ENCODE measurements at places on chromosomes 1 and 21.
A peak's percentile ranks its signal among the peaks of the same experiment; 100 is the strongest.

- no peak for DNase-seq
Observed at GRCh38 chr1:215792446-215792845, 225.3 kb downstream of the KCTD3 start.

GRCh38 chr1:170808216-170808885, 127.0 kb upstream of the MROH9 start:
- DNase-seq = no peak

DNA sequence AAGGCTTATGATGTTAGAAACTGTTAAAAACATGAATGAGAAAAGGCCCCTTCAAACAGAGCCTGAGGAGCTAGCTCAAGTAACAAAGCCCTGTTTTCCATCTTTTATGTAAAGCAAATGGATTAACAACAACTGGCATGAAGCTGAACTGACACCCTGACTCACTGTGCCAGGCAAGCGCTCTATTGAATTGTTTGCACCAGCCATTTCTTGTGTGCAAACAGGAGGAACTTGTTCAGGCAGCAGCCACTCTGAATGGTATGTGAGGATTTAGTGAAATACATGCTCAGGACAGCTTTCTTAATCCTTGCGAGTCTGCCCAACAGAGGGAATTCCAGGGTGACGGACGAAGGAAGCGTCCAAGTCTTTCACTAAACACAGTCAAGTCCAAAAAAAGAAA, 291.1 kb upstream of the ADGRL2 start:
- DNase-seq = no peak

DNA sequence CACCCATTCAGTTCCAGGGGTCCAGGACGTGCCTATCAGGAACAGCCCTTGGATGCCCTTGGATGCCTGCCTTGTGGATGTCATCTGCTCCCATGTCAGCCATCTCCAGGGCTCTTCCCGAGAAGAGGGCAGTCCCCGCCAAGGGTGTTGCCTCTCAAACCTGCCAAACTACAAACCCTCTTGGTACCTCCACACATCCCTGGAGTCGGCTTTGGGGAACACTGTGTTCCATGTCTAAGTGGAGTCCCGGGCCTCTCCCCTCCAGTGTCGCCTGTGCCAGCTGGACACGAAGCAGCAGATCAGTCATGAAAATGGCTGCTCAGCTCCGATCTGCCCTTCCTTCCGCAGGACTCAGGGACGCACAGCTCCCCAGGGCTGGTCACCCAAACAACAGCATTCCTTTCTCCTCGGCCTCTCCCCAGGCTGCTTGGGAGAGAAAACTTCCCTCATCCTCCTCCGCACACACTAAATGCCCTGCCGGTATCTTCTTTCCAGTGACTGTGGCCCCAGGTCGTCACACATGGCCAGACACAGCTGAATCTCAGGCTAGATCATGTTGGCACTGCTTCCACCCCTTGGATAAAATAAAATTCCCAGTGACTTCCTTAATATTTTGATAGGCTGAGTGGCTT, 53.4 kb downstream of the GALNT2 start:
- peak; percentile 76 for DNase-seq

DNA sequence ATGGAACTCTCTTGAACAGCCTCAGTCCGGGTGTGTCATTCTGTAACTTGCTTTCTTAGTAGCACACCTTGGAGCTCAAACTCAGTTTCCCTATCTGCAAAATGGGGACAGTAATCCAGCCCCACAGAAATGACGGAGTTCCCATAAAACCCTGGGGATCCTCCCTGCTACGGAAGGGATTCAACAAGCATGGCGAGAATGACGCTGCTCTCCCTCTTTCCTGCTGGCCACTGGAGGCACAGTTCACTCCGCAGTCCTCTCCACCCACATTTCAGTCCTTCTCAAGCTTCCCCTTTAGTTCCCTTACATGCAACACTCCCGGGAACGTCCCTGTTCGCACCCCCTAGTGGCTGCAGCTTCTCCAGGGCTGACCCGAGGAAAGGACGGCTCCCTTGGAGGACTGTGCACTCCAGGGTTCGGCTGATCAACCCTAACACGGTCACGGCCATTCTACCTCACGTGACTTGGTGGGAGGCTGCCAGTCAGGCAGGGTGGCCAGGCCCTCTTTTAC, 20.6 kb downstream of the RUNX3 start:
- peak; percentile 73 for DNase-seq

DNA sequence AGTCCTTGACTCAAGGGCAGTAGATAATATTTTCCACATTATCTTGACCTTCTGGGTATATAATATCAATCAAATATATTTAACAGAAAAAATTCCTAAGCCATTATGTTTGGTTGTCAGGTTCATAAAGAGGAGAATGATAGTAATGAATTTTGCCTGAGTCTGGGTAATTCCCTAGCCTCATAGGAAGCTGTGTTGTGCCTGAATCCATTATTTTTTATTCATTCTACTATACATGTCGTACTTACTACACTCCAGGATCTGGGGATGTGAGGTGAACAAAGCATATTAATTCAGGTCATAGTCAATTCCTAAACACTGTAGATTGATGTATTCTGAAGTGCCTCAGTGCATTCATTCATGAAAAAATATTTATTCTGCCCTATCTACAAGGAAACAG, 204.2 kb downstream of the PTGER3 start:
- no peak for DNase-seq

DNA sequence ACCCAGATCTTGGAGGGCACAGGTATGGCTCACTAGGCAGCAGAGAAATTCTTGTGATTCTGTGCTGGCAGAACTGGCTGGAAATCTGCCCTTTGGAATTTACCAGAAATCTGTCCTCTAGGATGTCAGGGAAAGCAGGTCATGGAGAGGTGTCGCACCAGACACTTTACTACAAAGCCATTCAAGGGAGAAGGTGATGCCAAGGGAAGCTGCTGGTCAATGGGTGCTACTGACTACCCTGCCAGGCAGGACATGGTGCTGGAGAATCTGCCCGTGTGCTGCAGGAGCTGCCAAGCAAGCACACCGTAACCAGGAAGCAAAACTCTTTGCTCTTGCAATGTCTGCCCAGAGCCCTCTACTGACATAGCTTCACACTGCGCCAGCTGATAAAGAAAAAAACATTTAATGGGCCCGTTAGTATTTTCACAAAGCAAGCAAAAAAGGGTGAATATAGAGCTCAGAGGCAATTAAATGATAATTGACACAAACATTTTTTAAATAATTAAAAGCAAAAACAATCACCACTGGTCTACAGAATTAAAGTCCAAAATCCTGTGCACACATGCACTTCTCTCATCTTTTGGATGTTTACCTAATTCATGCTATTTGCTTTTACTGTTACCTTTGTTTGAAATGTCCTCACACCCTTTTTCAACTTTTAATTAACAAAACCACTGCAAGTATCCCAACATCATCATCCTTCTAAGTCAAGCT, 7.2 kb upstream of the FBXO28 start:
- DNase-seq = no peak

DNA sequence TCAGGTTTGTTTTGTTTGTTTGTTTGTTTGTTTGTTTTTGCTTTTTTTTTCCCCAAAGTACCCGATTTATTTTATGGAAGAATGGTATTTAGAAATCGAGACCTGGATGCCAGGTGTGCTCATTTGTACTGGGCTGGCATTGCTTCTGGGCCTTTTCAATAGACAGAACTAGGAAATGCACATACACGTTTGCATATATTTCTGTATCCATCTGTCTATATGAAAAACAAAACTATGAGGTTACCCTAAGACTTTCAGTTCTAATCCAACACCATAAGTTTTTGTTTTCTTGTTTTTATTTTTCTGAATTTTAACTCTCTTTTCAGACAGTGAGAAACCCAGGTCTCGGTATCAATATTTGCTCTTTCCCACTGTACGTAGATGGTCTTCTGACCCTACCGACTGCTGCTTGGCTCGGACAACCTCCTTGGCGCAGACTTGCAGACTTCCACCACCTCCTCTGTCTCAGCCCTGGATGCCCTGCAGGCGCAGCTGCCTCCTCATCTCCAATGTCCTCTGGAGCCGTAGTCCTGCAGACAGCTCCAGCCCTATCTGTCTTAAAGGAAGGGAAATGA, 171.7 kb downstream of the NEK7 start:
- no peak for DNase-seq

- no peak for DNase-seq
Observed at GRCh38 chr1:183002797-183003196, 20.4 kb upstream of the LAMC1 start.

GRCh38 chr1:17544776-17545350, 5.4 kb downstream of the ARHGEF10L start:
- no peak for DNase-seq

DNA sequence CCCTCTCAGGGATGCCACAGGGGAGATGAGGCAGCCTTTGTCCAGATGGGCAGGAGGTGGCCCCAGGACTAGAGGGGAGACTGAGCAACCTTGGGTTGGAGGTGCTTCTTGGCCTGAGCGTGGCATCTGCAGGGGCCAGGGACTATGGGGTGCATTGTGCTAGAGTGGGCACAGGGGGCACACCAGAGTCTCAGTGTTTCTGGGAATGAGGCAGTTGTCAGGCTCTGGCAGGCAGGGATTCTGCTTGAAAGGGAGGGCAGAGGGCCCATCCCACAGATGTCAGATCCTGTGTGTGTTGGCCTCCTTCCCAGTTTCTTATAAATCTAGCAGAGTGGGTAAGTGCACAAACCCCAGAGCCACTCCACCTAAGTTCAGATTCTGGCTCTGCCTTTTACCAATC, 13.7 kb downstream of the LGR6 start:
- DNase-seq = no peak

- no peak for DNase-seq
Observed at GRCh38 chr1:87428367-87428766, 99.7 kb downstream of the LMO4 start.

- peak; percentile 53 for DNase-seq
Observed at GRCh38 chr1:114081437-114082303, 72.0 kb downstream of the SYT6 start.

DNA sequence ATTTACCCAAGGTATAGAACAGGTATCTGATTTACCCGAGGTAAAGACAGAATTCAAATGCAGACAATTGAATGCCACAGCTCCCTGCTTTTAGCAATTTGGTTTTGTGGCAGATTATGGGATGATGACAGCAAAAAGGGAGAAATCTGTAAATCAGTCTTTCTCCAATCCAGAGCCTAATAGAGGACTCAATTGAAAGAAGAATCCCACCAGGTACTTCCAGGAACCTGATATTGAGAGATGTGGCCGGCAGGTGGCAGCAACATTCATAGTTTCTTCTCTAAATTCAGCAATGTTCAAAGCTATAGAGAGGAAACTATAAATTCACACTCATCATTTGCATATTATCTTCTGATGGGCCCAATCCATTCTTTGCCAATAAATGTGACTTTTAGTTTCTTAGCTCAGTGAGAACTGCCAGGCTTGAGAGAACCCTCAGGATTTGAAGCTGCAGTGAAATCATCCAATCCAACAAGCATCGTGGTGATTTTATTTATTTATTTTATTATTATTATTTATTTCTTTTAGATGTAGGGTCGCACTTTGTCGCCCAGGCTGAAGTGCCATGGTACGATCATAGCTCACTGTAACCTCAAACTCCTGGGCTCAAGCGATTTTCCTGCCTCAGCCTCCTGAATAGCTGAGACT, 9.8 kb upstream of the PHACTR4 start:
- DNase-seq = peak; percentile 81

GRCh38 chr1:45400049-45400448, 59.8 kb upstream of the MUTYH start:
- DNase-seq = no peak

- no peak for DNase-seq
Observed at GRCh38 chr1:165894591-165894990, 67.2 kb downstream of the UCK2 start.

- DNase-seq = no peak
Observed at GRCh38 chr1:159860456-159860855, 2.0 kb downstream of the VSIG8 start.

GRCh38 chr1:31105646-31106045, 40.1 kb upstream of the PUM1 start:
- no peak for DNase-seq

GRCh38 chr1:225559326-225559725, 93.6 kb downstream of the ENAH start:
- no peak for DNase-seq

- DNase-seq = no peak
Observed at GRCh38 chr1:167077128-167077867, 12.9 kb downstream of the GPA33 start.

- DNase-seq = no peak
Observed at GRCh38 chr1:61353797-61354406, 271.5 kb downstream of the NFIA start.

DNA sequence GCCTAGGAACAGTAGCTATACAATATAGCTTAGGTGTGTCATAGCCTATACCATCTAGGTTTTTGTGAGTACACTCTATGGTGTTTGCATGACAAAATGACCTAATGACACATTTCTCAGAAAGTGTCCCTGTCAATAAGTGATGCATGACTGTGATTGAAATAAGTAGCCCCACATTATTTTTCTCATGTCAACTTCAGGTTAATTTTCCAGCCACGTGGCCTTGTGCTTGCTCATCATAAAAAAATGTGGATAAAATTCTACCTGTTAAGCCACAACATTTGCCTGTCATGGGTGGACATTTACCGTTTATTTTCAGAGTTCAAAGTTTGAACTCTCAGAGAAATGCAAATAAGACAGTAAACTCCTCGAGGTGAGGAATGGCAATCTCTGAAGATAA, 5.5 kb downstream of the DISC1 start:
- no peak for DNase-seq

- DNase-seq = no peak
Observed at GRCh38 chr1:42733415-42734200, 6.4 kb downstream of the CLDN19 start.

- DNase-seq = no peak
Observed at GRCh38 chr1:153801786-153802697, 26.8 kb downstream of the SLC27A3 start.

- DNase-seq = no peak
Observed at GRCh38 chr21:32958288-32959002, 67.3 kb upstream of the OLIG2 start.

GRCh38 chr1:106678279-106679050, 378.0 kb upstream of the PRMT6 start:
- DNase-seq = no peak

DNA sequence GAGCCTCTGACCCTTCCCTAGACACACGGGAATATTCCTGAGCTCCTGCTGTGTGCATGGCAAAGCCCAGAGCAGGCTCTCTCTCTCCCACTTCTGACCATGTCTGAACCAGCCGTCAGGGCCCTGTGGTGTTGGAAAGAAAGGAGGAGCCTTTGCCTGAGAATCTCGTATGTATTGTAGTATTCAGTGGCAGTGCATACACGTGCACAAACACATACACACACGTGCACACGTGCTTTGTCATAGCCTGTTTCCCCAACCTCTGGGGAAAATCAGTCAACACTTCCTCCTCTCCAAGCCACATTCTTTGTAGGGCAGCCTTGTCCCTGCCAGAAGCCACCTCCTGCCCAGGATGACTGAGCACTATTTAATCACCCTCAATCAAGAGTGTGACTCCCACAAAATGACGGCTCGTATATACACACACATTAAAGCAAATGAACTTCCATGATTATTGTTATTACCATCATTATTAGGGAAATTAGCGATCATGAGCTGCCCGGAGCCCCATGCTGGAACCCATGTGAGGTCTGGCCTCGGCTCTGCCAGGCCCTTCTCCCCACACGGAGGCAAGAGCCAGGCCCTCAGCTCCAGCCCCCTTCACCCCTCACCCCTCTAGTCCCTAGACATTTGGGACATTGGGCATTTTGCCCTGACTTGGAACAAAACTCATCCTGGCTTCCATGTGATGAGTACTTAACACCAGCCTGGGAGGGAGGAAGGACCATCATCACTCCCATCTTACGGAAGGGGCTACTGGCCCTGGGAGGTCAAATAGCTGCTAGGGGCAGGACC, 331.9 kb downstream of the NPHP4 start:
- DNase-seq = no peak

Measured in Right ventricle myocardium superior (tissue), 1 donor.